ENCODE measurements at places on chromosomes 1 and 21.

DNA sequence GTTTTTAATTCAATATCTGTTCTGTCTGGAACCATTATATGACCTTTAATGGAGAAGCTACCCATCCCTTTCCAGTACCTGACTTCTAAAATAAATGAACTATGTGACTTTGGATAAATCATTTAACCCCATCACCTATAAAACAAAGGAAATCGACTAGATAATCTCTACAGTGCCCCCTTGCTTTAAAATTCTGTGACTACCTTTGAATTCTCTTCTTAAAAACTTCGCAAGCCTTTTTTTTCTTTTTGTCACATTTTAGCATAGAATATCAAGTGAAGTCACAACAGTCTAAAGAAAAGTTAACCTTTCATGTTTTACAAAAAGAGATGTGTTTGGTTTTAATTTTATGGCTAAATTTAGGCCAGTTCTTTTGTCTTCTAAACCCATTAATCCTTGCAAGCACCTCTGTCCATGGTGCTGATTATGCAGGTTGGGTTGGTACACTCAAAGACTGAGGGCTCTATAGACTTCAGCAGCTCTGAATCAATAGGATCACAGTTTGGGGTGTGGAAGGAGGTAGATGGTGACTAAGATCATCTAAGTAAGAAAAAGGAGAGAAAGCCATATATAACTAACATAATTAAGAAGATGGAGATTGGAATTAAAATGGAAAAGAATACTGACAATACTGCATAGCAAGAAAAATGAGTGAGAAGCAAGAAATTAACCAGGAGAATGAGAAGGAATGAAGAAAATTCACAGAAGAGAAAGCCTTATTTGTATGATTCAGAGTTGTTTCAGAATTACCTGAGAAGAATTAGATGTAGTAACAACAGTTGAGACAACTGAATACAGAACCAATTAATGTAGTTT, 59.2 kb downstream of the TBX15 start:
- DNase-seq, result no peak

DNA sequence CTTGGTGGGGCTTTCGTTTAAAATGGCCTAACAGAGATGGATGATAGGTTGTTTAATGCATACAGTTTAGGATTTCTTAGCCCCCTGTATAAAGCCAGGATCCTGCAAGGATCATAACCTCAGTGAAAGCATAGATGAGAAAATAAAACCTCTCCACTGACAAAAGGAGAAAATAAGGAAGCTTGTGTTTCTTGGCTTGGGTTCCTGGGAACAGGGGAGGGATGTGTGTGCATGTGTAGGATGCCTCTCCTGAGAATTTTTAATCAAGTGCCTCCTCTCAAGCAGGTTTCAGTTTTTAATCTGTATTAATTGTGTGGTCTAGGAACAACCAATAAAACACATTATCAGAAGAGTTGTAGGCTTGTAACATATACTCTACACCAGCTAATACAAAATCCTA, 26.1 kb downstream of the PRKACB start:
- no peak for DNase-seq

- no peak for DNase-seq
These were observed 1.9 kb downstream of the WLS start for GRCh38 chr1:68230484-68230802.

GRCh38 chr1:36369061-36369861, 16.5 kb downstream of the STK40 start:
- peak; percentile 90 for DNase-seq

DNA sequence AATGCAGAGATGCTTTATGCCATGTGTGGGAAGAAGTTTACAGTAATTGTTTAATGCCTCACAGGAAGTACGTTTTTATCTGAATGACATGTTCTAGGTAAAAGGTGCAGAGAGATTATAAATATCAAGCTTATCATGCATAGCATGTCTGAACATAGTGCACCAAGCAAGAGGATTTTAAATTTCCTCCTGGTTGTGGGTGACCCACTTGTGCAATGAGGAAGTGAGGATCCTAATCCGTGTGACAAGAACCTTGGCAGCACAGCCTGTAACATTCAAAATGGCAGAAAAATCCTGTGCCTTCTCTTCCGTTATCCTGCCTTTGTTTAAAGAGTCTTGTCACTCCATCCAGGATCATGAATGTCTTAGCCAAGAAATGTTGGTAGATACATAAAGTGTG, 75.6 kb downstream of the PLA2G4A start:
- no peak for DNase-seq

DNA sequence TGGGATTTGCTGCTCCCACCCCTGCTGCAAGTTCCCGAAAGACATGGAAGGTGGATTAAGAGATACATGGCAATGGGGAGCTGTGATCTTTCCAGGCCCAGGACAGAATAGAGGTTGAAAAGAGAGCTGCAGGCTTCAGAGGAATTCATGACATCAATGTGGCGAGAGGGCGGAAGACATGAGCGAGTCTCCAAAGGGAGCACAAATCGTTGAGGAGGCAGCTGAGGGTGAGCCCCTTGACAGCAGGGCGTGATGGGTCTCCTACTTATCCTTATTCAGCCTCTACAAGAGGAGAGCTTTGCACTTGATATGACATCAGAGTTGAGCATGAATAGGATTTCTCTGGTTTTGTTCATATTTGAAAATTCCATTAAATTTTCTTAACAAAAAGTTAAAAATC, 45.5 kb upstream of the TACSTD2 start:
- no peak for DNase-seq

All from activated CD4-positive, alpha-beta memory T cell treated with anti-CD3 and anti-CD28 coated beads for 36 hours (primary cell).